ENCODE measurements at places on chromosomes 2 and 18.

GRCh38 chr2:222248256-222248655 is 50.5 kb downstream of the PAX3 start:
- DNase-seq = no peak

- no peak for DNase-seq
These were observed 130.9 kb downstream of the GLI2 start for GRCh38 chr2:120866483-120867140.

DNA sequence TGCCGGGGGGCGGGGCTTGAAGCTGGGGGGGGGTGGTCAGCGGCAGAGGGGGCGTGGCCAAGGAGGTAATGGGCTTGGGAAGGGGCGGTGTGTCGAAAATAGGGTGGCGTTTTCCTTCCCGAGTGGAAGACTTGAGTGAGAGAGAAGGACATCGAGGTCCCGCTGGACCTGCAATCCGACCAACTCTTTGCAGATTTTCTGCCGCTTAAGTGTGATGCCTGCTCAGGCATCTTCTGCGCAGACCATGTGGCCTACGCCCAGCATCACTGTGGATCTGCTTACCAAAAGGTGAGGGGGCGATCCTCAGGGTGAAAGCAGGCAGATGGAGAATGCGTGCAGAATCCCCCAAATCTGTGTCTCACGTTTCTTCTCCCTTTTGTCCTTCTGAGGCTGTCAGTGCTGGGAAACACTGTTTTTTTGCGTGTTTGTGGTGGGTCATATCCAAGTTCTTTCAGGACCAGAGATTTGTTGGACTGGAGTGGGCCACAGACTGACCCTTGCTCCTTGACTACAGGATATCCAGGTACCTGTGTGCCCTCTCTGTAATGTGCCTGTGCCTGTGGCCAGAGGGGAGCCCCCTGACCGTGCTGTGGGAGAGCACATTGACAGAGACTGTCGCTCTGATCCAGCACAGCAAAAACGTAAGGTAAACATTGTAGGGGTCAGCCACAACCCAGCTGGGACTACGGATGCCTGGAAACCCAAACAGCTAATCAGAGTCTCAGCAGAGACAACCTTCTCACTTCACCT is 727 bp downstream of the ZFAND2B start:
- no peak for DNase-seq

GRCh38 chr2:47160211-47160610 is 5.1 kb upstream of the STPG4 start:
- no peak for DNase-seq

DNA sequence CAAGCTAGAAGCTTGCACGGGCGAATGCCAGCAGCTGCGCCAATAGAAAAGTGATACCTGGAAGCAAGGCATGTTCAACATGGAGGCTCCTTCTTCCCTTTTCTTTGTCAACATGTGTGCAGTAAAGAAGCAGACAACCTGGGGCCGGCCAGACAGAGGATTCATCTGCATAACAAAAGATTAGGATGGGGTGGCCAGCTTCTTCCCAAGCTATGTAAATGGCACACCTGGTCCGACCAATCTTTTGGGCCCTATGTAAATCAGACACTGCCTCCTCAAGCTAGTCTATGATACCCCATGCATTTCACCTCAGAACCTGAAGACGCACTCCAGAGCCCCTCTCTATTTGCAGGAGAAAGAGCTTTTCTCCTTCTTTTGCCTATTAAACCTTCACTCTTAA is 66.4 kb upstream of the TGFA start:
- no peak for DNase-seq

GRCh38 chr2:72781480-72781879 is 44.4 kb downstream of the EXOC6B start:
- DNase-seq = no peak

DNA sequence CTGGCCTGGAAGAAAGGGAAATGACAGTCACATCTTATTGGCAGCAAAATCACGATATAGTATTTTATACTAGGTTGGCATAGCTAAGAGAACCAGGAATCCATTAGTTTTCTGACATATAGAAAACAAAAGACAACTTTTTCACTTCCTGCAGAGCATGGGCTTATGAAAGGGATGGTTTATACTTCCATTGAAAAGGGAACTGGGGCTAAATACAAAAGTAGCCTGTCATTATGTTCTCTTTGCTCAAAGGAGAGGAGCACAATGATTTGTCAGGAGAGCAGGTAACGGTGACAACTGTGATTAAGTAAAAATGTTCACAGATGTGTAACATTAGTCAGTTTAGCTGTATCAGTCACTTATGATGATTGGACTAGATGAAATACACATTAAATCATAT is 46.4 kb downstream of the SLC25A12 start:
- DNase-seq = no peak

GRCh38 chr2:160458718-160459453 is 34.7 kb downstream of the RBMS1 start:
- DNase-seq = no peak

GRCh38 chr2:46393865-46394264 is 85.5 kb upstream of the TMEM247 start:
- no peak for DNase-seq

- DNase-seq = no peak
These were observed 278.0 kb downstream of the METTL4 start for GRCh38 chr18:2293109-2293839.

DNA sequence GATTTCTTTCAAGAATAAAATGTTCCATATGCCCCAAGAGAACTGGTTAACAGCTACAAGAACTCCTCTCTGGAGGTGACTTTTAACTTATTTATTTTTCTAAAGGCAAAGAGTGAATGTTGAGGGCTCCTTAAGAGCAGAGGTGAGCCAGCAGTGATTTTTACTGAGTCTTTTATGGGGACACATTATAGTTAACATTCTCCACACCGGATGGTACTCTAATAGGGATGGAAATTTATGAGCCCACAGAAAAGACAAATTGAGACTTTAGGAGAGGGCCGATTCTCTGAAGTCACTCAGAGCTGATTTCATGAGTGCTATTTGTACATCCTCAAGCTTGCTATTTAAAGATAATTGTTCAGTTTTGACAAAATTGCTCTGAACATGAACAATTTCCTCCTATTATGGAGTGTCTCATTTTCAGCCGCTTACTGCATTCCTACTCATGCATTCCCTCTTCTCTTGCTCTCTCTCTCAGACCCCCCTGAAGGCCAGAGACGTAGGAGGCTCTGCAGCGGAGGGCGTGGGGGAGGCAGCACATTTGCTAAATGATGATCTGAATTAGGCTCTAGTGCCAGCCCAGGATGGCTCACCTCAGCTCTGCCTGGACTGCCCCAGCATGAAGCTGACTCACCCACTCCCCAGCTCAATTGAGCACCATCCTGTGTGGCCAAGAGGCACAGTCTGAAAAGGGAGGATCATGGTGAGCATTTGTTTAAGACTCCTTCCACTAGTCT is 5.9 kb upstream of the RPL37A start:
- no peak for DNase-seq

- DNase-seq = no peak
These were observed 230.8 kb upstream of the RAB6C start for GRCh38 chr2:129748653-129749052.

- DNase-seq = no peak
These were observed 165.8 kb downstream of the TNS1 start for GRCh38 chr2:217836901-217837491.

DNA sequence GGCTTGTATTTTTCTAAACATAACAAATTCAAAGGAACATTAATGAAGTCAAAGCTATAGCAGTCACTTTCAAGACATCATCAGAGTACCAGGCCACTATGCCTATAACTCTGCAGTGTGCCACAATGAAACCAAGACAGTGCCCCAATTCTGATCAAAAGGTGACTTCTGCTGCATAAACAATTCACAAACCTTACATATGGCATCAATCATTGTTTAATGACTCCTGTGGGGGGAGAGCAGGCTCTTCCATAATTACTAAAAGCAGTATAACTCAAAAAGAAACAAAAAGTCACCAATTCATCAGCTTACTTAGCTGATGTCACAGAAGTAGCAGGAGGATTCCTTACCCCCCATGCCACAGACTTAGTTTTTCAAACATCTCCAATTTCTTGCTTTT is 15.5 kb downstream of the LPIN2 start:
- DNase-seq = no peak

DNA sequence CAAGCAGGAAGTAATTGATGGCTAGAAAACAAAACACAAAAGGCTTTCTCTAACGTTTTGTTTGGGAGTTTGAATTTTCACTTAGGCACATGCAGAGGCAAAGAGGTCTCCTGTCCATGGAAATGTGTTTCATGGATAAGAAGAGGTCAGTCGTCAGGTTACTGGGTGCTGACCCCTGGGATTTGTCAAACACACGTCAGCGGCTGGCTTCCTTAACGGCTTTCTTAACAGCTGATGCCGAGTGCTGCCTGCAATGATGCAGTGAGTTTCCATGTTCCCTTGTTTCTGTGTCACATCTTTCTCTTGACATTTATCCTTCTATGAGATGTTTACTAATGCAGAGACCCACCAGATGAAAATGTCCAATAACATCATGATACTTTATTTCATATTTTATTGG is 31.7 kb downstream of the GPR39 start:
- no peak for DNase-seq

DNA sequence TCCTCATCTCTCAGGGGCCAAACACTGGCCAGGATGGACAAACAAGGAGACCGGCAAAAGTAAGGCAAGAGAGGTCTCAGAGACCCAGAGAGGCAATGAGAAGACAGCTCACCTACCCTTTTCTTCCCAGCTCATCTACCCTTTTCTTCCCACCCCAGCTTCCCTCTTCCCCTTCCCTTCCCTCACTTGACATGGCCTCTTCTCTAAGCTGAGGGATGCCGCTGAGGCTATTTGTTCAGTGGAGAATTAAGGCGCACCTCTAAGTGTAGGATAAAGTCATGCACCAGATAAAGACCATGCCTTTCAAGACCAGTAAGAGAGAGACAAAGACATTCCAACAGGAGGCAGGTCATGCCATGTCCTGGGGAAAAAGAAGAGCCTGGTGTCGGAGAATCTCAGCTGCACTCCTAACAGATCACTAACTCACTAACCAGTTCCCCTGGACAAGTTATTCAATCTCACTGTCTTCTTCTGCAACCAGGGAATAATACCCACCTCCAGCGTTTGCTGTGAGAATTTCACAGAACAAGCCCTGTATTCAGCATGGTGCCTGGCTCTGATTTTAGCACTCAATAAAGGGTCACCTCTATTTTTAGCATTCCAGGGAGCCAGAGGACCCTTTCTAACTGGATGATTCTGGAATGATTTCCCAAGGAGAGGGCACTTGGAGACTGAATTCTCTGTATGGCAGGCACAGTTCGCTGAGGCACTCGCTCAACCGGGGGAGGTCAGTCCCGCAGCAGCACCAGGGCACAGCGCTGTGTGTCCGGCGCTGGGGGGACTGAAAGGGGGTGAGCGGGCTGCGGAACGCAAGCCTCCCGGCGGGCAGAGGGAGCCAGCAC is 3.0 kb upstream of the FOSL2 start:
- no peak for DNase-seq

DNA sequence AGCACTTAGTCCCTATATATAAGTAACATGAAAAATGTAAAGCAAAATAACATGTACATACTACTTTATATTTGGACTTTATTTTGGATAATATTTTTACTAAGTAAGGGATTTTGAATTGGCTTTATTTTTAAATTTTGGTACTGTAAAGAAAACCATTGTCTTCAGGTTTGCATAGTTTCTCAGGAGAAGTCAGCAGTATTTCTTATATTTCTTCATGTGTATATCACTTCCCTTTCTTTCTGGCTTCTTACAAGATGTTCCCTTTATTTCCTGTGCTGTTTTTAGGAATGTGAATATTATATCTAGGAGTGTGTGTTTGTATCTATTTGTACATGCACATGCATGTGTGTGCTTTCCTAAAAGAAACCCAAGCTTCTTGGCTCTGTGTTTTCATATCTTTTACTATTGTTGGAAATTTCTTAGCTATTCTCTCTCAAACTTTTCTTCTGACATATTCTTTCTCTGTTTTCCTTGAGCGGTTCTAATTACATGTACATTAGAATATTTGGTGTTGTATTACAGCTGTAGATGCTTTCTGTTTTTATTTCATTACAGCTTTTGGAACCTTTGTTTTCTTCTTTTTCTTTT is 1549.7 kb upstream of the ACVR2A start:
- no peak for DNase-seq

DNA sequence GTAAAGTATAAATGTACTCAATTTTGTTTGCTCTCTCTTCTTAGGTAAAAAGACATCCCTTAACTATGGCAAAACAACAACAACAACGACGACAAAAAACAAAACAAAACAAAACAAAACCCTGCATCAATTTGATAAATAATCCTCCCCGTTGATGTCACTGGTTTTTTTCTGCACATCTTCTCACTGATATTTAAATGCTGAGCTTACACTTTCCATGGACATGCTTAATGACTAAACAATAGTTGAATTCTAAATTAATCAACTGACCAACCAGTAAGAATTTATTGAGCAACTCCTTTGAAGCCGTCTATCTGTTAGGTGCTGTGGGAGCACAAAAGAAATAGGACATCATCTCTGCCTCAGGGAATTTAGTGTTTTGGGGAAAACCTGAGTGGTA is 20.2 kb upstream of the POLE4 start:
- no peak for DNase-seq

DNA sequence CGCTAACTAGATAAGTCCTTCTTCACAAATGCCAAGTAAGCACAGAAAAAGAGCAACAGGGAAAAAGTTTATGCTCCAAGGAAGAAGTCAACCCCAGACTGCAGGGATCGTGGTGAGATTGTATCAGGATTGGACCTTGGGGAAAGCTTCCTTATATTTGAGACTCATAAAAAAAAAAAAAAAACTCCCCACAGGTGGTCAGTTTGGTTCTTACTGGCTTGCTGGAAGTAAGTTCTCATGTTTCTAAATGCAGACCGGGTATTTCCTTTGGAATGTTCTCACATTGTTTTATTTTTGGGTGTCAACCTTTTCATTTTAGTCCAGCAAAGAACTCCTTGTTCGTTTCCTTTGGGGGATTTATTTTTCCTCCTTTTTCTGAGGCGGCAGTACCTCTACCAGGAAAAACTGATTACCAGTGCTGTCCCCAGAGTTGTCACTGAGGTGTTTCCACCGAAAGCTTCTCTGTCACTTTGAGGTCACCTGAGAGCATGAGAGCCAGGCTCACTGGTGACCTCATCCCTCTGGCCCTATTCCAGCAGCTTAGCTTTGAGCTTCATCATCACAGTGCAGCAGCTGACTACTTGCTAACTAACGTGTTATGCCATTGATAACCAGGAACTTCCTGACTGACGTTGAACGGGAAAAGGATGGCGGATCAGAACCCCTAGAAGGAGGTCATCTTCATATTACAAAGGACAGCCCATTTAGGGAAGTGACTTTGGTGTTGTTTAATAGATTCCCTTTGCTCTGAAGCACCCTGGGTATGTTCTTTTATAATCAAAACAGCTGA is 16.8 kb upstream of the ATP8B1 start:
- no peak for DNase-seq

GRCh38 chr2:152042636-152043615 is 55.9 kb downstream of the CACNB4 start:
- DNase-seq = no peak

GRCh38 chr2:56248965-56249742 is 65.4 kb downstream of the CCDC85A start:
- DNase-seq = no peak

DNA sequence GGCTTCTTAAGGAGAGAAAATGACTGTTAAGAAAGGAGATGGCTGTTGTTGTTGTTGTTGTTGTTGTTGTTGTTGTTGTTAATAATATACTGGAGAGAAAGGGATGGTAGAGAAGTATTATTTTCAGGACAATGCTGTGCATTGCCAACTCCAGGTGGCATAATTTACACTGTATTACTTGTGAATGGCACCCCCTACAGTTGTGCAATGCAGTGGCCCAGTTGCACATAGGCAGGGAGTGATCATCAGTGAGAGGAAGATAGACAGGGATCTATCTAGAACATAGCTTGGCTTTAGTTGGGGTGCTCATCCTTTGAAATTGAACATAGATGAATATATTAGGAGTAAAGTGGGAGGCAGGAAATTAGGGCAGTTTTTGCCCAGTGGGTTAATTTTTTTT is 47.2 kb upstream of the TMEM163 start:
- no peak for DNase-seq

Data from stimulated activated CD8-positive, alpha-beta memory T cell treated with anti-CD3 and anti-CD28 coated beads, Interleukin-2, amount 100 ng/mL, for 48 hours (primary cell).